ENCODE measurements at places on chromosomes 6 and 20. TPM values are rescaled to one million over a fixed set of nuclear protein-coding genes. Genes with fewer than 3 reads are reported as not detected.

- H3K27ac ChIP-seq: no peak overlapping the region
- H3K4me3 ChIP-seq: no peak overlapping the region
- DNase-seq: no peak
- H3K27me3 ChIP-seq: no peaks in the 10 kb centered on the region
- no peaks in the 10 kb centered on the region for H3K36me3 ChIP-seq
These were observed 27.5 kb downstream of the NCOA7 start for GRCh38 chr6:125818225-125818657.

DNA sequence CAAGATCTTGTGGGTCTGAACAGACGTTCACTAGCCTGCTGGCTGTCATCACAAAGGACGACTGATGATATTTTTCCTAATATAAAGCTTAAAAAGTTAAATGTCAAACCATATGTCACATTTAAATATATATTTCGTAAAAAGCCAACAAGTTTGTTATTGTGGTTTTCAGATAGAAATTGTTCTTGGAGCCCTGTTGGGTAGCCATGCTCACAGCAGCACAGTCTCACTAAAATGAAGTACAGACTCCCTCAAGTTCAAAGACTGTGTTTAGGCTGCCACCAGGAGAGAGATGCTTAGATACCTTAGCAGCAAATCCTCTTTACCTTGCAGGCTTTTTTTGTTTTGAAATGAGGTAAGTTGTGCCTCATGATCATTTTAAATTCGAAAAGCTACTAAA is 17.8 kb downstream of the EEF1E1 start:
- peaks cover 7% of the 10 kb centered on the region for H3K36me3 ChIP-seq
- no peak for DNase-seq
- no peak overlapping the region for H3K27ac ChIP-seq
- H3K27me3 ChIP-seq: no peaks in the 10 kb centered on the region
- no peaks in the 10 kb centered on the region for H3K4me1 ChIP-seq

GRCh38 chr6:170441316-170441715 is 111.8 kb downstream of the PSMB1 start:
- no peak for DNase-seq
- no peaks in the 10 kb centered on the region for H3K27me3 ChIP-seq
- no peak overlapping the region for H3K4me3 ChIP-seq
- H3K4me1 ChIP-seq: peaks cover 4% of the 10 kb centered on the region

The UBE3D gene
- total RNA-seq: 16.3 TPM

DNA sequence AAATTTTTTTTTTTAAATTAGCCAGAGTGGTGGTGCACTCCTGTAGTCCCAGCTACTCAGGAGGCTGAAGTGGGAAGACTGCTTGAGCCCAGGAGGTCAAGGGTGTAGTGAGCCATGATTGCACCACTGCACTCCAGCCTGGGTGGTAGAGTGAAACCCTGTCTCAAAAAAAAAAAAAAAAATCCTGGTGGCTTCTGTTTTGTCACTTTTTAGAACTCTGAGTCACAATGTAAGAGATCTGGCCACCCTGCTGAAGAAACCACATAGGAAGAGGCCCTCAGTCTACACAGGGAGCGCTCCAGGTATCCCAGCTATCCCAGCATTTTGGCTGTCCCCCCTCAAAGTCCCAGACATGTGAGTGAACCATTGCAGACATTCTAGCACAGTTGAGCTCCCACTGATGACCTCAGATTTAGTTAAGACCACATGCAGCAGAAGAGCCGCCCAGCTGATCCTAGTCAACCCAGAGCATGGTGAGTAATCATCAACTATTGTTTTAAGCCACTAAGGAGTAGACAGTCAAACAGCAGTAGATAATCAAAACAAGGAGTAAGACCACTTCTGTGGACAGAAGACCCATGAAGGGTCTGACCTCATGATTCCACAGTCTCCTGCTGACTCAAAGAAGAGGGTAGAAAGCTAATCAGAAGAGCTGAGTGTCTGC is 12.7 kb upstream of the ARFGEF2 start:
- peaks cover 2% of the 10 kb centered on the region for H3K4me1 ChIP-seq
- no peaks in the 10 kb centered on the region for H3K36me3 ChIP-seq
- no peak overlapping the region for H3K27ac ChIP-seq
- no peak for DNase-seq
- H3K27me3 ChIP-seq: no peaks in the 10 kb centered on the region
- H3K4me3 ChIP-seq: no peak overlapping the region

GRCh38 chr6:149383371-149383770 is 16.7 kb upstream of the SUMO4 start:
- H3K4me1 ChIP-seq: no peaks in the 10 kb centered on the region
- H3K27me3 ChIP-seq: no peaks in the 10 kb centered on the region
- H3K4me3 ChIP-seq: no peak overlapping the region
- no peak overlapping the region for H3K27ac ChIP-seq
- DNase-seq: no peak
- H3K36me3 ChIP-seq: peaks cover 33% of the 10 kb centered on the region

- no peaks in the 10 kb centered on the region for H3K4me1 ChIP-seq
- no peak overlapping the region for H3K4me3 ChIP-seq
- no peak for DNase-seq
These were observed 41.0 kb upstream of the FAM50B start for GRCh38 chr6:3808199-3808598.

- H3K27me3 ChIP-seq: no peaks in the 10 kb centered on the region
- no peak overlapping the region for H3K27ac ChIP-seq
- no peaks in the 10 kb centered on the region for H3K4me1 ChIP-seq
- no peaks in the 10 kb centered on the region for H3K36me3 ChIP-seq
- no peak for DNase-seq
These were observed 806.6 kb downstream of the C6orf118 start for GRCh38 chr6:164502833-164503232.

DNA sequence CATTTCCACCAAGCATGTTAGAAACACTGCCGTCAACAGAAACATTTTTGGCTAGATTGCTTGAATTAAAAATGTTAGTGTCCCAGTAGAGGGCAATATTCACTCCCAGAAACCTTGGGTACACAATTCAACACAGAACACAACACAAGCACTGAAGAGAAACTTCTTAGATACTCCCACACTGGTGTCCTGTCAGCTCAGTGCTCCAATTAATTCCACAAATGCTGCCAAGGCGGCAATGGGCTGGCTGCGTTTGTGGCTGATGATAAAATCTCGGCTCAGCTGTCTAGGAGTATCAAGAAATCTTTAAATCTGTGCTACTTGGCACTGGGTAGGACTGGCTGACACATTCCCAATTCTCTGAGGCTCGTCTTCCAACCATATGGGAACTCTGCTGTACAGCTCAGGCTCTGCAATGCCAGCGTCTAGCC is 39.3 kb downstream of the BEND3 start:
- DNase-seq: no peak
- H3K4me3 ChIP-seq: no peak overlapping the region
- no peaks in the 10 kb centered on the region for H3K4me1 ChIP-seq
- peaks cover 40% of the 10 kb centered on the region for H3K36me3 ChIP-seq
- no peak overlapping the region for H3K27ac ChIP-seq

GRCh38 chr20:5195655-5196054 is 68.8 kb downstream of the CDS2 start:
- no peak overlapping the region for H3K27ac ChIP-seq
- DNase-seq: no peak
- H3K4me3 ChIP-seq: no peak overlapping the region
- no peaks in the 10 kb centered on the region for H3K4me1 ChIP-seq
- H3K36me3 ChIP-seq: no peaks in the 10 kb centered on the region

The SLC32A1 gene
- 0.33 TPM for total RNA-seq

DNA sequence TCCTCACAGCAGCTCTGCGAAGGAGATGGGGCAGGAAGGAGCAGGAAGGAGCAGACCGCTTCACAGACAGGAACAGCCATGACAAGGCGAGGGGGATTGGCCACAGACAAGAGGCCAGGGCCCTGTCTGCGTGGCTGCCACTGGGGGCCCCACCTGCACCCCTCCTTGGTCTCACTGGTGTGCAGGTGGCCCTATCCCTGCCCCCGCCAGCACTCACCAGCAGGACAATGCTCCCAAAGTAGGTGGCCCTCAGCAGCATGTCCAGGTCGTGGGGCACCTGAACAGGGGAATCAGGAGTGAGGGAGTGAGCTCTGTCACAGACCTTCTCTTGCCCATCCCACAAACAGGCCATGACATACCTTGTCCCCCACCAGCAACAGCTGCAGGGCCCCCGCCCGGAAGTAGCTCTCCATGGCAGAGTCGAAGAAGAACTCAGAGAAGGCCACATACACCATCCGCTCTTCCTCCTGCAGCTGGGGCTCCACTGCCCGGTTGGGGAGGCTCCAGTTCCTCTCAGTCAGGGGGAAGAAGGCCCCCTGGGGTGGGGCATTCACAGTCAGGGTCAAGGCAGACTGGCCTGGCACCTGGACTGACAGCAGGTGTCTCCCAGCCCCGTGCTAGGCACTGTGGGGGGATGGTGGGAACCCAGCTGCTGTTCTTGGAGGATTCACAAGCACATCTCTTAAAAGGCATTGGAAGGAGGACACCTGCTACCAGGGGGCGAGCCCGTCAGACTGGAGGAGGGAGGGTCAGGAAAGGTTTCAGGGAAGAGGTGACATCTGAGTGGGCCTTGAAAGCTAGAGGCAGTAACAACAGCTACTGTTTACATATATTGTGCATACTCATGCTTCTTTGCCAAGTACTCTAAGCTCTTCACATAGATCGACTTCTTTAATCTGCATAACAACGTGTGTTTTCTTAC is 7.1 kb downstream of the PLTP start:
- no peak for DNase-seq
- H3K4me1 ChIP-seq: no peaks in the 10 kb centered on the region
- H3K27ac ChIP-seq: no peak overlapping the region
- no peak overlapping the region for H3K4me3 ChIP-seq
- H3K36me3 ChIP-seq: peaks cover 15% of the 10 kb centered on the region

DNA sequence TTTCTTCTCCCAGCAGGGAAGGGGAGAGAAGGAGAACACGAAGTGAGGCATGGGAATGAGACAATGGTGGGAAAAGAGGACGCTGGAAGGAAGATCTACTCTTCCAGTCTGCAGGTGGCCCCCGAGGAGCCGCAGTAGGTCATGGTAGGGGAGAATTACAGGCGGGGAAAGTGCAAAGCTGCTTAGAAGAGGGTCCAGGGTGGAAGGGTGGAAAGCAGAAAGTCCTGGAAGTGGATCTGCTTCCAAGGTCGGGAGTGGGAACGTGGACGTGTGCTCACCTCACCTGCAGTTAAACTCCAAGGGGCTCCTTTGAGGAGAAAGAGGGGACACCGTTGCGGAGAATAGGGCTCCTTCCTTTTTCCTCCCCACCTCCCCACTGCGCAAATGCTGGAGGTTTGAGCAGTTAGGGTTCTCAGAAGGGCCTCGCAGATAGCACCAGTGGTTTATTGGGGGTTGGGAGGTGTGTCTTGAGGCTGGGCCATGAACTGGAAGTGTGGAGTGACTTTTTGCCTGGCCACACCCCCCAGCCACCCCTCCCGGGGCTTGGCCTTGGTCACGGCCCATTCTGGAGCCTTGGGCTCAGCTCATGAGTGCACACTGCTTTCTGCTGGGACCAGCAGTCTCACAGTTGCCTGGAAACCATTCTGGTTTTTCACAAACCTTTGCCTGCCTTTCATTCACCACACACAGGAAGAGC is 100.4 kb upstream of the MLN start:
- no peaks in the 10 kb centered on the region for H3K27me3 ChIP-seq
- H3K36me3 ChIP-seq: no peaks in the 10 kb centered on the region
- H3K27ac ChIP-seq: no peak overlapping the region
- H3K4me1 ChIP-seq: no peaks in the 10 kb centered on the region

The CTAGE9 gene
- total RNA-seq: not detected

The RIPOR3 gene
- total RNA-seq: 4.5 TPM

DNA sequence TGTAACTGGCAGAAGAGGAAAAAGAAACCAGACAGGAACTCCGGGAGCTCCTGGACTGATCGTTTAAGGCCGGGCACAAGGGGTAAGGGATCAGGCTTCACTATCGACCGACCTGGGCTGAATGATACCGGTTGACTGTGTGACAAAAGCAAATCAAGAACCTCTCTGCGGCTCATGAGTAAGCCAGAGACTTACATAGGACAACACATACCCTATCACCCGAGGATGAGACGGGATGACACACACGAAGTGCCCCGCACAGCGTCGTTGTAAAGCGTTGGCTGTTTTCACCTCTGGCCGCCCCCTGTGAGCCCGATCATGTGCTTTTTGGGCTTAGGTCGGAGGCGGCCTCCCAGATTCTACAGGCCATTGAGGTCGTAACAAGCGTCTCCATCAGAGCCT is 695 bp upstream of the TGIF2 start:
- H3K36me3 ChIP-seq: no peaks in the 10 kb centered on the region
- no peak for DNase-seq
- H3K27ac ChIP-seq: peak overlapping the region; percentile 85
- H3K4me3 ChIP-seq: peak overlapping the region; percentile 98
- H3K4me1 ChIP-seq: peaks cover 31% of the 10 kb centered on the region

The TP53TG5 gene
- total RNA-seq: not detected

DNA sequence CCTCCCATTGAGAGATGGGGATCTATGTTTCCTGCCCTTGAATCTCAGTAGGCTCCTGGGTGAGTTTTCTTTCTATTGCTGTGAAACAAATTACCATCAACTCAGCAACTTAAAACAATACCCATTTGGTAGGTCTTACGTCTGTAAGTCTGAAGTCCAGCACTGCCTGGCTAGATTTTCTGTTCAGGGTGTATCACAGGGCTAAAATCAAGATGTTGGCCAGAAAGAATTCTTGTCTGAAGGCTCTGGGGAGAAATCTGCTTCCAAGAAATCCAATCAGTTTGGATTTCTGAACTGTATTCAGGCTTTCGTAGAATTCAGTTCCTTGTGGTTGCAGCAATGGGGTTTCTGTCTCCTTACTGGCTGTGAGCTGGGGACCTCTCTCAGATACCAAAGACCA is 99.6 kb upstream of the SLC24A3 start:
- H3K4me3 ChIP-seq: no peak overlapping the region
- DNase-seq: no peak
- H3K4me1 ChIP-seq: no peaks in the 10 kb centered on the region

The CRISP2 gene
- not detected for total RNA-seq

DNA sequence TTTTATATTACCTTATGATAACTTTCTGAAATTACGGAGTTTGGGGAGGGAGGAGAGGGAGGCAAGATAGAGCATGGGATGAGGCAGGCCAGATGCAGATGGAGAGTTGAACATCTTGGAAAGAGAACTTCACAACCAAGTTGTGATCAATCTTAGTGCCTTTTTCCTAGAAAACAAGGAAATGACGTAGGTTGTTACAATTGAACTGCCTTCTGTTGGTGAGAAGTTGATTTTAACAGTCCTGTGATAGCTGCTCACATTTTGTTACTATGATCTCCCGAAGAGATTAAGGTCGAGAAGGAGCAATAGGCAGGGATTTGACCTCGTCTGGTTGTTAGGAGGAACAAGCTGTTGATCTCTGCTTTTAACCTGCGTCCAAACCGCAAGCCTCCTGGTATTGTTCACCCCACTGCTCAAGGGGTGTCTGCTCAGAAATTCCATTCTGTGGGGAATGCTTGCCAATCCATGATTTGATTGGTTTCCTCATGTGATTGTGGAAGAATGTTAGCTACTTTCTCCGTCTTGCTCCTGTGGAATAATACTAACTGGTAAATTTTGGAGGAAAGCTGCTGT is 35.1 kb downstream of the TIAM2 start:
- DNase-seq: no peak
- no peaks in the 10 kb centered on the region for H3K27me3 ChIP-seq
- no peak overlapping the region for H3K27ac ChIP-seq
- no peak overlapping the region for H3K4me3 ChIP-seq

GRCh38 chr20:11499101-11499634 is 418.5 kb upstream of the BTBD3 start:
- no peak overlapping the region for H3K27ac ChIP-seq
- H3K4me1 ChIP-seq: no peaks in the 10 kb centered on the region
- no peaks in the 10 kb centered on the region for H3K27me3 ChIP-seq
- H3K4me3 ChIP-seq: no peak overlapping the region
- H3K36me3 ChIP-seq: no peaks in the 10 kb centered on the region
- no peak for DNase-seq
